ENCODE measurements at places on chromosomes 13 and 19. TPM values are rescaled to one million over a fixed set of nuclear protein-coding genes. Genes with fewer than 3 reads are reported as not detected.

- peak; percentile 96 for DNase-seq
Measured at GRCh38 chr19:13597640-13598039, 91.4 kb upstream of the CACNA1A start.

DNA sequence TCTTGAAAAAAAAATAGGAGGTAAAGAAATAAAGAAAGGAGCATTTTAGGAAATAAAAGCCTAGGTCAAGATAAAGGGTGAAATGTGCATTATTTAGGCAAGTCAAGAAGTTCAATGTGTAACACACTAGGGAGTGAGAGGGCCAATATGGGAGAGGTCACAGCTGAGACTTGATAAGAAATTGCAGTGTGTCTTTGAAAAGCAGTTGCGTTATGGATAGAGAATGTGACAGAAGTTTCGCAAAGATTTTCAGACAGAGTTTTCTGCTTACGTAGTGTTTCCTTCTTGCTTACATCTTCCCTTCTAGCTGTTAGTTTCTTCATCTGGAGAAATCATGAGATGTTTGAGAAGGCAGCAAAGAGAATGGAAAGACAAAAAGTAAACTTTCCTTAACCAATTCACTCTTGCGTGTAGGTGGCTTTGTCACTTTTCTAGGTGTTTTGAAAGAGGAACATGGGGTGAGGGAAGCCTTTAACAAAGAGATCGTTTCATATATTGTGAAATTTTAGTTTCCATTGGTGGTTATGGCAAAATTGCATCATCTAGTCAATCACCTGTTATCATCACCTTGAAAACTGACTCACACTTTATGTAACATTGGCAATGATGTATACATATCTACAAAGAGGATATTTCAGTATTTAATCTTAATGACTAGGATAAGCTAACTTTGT, 975.5 kb downstream of the OLFM4 start:
- DNase-seq, result no peak

DNA sequence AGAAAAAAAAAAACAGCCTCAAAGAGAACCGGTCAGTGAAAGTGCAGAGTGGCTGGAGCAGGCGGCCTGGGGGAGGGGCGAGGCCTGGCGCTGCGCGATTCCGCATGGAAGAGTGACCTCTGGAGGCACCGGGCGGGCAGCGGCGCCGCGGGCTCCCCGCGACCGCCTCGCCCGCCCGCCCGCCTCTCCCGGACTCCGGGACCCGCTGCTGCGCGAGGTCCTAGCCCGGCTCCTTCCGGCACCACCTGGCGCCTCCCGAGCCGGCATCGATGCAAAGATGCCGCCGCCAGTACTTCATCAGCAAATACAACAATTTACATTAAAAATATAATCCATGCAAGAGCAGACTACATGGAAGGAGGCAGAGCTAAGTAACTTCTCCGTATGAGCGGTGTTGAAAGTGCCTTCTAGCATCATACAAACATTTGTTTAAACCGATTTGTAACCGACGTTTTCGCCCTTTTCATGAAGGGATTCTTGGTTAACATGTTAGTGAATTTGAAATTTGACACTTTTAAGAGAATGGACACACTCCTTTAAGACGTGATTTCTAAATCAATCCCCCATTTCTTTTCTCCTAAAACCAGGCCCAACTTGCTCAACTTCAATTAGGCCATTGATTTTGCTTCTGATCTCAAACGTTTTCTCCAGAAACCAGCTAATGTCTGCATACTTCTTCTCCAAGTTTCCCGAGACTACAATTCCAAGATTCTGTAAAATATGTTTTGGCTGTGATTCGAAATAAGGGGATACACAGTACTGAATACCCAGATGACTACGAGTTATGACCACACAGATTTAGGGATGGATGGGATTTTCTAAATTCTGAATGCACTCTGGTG, 2.1 kb downstream of the EFNB2 start:
- DNase-seq, result peak; percentile 97

DNA sequence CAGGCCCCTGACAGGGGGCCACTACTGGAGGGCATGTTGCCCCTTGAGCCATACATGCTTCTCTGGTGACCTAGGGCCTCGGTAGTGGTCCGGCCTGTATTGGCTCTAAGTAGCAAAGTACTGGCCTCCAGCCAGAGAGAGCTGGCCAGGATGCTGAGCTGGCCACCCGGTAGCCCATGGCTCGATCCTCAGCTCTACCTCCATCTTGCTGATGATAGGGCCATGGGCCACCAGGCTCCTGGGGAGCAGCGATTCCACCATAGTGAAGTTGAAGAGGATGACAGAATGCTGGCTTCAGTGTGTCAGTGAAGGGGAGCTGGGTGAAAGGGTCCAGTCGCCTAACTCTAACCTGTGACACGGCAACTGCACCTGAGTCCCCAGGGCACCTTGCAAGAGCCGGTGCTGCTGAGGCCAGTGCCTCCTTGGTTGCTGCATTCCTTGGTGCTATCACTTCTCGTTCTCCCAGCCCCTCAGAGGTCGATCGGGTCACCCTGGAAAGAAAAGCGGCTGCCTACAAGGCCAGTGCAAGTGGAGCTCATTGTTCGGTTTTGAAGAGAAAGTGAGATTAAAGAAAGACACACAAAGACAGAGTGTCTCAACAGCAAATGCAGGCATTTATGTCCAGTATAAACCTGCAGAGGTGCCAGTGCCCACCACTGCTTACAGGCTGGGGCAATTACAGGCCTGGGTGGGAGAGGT, 5.0 kb downstream of the FPR3 start:
- no peak for DNase-seq

DNA sequence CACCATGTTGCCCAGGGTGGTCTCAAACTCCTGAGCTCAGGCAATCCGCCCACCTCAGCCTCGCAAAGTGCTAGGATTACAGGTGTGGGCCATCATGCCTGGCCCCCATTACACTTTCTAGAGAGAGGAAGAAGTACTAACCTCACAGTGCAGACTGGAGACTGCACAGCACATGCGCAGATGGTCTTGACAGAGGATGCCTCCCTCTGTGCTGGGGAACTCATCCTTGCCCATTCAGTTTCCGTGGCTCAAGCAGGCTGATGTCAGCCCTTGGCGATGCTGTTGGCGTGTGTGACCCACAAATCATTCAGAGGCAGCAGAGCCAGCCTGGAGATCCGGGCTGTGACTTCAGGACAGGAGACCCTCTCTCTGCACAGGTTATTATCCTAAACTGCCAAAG, 14.6 kb upstream of the FFAR2 start:
- DNase-seq, result no peak

DNA sequence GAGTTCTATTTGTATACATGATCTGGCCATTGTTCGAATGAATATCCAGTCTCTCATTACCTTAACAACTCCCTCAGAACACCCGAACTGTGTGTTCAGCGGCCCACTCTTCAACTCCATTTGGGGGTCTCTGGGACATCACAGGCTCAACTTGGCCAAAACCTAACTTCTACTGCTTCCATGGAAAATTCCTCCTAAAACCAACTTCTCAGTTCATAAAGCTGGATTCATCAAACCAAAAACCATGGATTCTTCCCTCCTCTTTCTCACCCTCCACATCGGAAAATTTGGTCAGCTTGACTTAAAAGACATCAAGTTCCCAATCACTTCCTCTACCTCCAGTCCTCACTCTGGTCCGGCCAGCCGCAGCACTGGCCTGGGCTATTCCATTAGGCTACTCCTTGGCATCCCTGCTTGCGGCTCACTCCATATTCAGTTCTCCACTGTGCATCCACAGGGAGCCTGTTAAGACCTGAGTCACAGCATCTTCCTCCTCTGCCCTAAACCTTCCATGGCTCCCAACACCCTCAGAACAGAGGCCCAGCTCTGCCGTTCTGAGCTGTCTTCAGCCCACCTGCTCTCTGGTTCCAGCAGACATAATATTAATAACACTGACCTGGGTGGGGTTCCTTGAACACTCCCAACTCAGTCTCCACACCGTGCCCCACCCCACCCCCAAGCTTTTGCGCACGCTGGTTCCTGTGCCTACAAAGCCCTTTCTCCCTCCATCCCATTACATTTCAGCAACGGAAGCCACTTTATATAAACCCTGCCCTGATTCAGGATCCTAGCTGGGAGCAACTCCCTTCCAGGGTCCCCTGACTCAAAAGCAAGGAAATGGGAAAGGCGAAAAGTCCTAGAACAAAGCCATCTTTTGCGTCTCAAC, 1.1 kb downstream of the ZNF792 start:
- peak; percentile 79 for DNase-seq

- no peak for DNase-seq
Measured at GRCh38 chr13:37212826-37213225, 107.4 kb upstream of the CSNK1A1L start.

GRCh38 chr19:40006273-40006691, 9.4 kb downstream of the ZNF546 start:
- DNase-seq, result peak; percentile 49

DNA sequence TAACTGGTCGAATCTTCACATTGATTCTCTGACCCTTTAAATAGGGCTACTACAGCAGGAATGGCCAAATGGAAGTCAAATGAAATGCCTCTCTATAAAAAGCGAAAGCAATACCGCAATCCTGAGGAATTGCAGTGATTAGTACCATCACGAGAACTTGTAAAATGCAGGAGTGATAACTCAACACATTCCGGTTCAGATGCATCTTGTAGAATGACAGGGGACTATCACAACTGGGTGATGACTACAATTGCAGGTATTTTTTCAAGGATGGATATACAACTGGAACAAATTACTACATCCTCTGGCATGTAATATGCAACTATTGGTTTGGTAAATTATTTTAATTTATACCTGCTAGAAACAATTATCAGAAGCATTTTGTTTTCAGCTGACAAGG, 140.4 kb downstream of the PCDH20 start:
- no peak for DNase-seq

- DNase-seq, result no peak
Measured at GRCh38 chr13:42106998-42107397, 58.5 kb downstream of the DGKH start.

DNA sequence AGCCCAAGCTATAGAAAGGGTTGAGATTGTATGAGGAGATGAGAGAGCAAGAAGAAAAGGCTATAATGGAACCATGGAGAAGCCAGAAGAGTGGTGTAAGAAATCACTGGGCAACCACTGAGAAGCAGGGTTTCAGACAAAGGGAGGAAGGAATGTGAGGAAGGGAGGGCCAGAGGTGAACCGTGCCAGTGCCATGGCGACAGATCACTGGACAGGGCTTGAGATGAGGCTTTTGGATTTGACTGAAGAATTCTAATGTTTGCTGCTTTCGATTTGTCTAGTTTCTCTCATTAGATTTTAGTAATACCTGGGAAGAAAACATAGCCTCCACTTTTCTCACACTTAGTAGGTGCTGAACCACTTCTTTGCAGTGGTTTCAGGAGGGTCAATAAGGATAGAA, 6.3 kb upstream of the GPR183 start:
- DNase-seq, result no peak

DNA sequence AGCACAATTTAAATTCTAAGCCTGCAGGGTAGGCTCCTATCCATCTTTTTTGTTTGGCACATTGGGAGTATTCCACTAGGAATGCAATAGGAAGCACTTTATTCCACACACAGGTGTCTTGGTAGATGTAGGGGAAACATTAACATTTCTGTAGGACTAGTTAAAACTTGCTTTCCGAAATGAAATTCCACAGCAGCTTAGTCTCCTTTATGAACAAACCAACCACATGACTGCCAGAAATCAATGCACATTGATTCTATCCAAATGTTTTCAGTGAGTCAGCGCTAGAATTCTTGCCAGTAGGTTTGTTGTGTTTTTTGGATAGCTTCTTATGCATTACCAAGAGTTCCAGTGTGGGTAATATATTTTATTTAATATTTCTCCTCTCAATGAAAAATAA, 207.9 kb upstream of the CSNK1A1L start:
- DNase-seq, result peak; percentile 49

GRCh38 chr13:52926971-52927370, 78.5 kb upstream of the PCDH8 start:
- no peak for DNase-seq

DNA sequence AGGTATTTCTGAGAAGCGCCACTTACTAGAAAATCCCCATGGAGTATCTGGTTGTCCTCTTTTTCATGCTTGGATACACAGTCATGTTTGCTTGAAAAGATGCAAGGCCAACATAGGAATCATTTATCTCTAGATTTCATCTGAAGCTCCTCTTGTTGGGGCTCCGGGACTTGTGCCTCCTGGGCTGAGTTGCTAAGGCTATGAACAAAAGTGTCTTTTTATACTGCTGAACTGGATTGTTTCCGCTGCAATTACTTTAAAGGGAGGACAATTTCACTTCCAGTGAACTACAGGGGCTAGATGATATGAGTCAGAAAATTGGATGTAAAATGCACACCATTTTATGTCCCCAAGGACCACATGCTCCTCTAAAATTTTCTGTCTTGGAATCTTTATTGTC, 114.1 kb downstream of the TNFSF13B start:
- no peak for DNase-seq

- DNase-seq, result no peak
Measured at GRCh38 chr13:44197791-44198770, 175.5 kb upstream of the SERP2 start.

DNA sequence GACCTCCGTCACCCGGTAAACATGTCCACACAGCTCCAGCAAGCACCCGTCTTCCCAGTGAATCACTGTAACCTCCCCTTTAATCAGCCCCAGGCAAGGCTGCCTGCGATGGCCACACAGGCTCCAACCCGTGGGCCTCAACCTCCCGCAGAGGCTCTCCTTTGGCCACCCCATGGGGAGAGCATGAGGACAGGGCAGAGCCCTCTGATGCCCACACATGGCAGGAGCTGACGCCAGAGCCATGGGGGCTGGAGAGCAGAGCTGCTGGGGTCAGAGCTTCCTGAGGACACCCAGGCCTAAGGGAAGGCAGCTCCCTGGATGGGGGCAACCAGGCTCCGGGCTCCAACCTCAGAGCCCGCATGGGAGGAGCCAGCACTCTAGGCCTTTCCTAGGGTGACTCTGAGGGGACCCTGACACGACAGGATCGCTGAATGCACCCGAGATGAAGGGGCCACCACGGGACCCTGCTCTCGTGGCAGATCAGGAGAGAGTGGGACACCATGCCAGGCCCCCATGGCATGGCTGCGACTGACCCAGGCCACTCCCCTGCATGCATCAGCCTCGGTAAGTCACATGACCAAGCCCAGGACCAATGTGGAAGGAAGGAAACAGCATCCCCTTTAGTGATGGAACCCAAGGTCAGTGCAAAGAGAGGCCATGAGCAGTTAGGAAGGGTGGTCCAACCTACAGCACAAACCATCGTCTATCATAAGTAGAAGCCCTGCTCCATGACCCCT, 9.0 kb upstream of the CEACAM5 start:
- DNase-seq, result no peak

GRCh38 chr19:46610851-46611770, 10.0 kb downstream of the CALM3 start:
- peak; percentile 86 for DNase-seq

GRCh38 chr13:75437582-75438318, 44.2 kb downstream of the TBC1D4 start:
- no peak for DNase-seq

GNG7 gene
- 0.29 TPM for total RNA-seq

CXCL17 gene
- not detected for total RNA-seq

TBXA2R gene
- total RNA-seq, result 1.5 TPM

PLEKHA4 gene
- total RNA-seq, result 28.6 TPM

SGCG gene
- not detected for total RNA-seq

ZNF526 gene
- 11.5 TPM for total RNA-seq

POP4 gene
- total RNA-seq, result 61.0 TPM

SLC17A7 gene
- total RNA-seq, result under 0.01 TPM

C19orf38 gene
- total RNA-seq, result under 0.01 TPM
